CD4-positive, alpha-beta T cell treated with Interleukin-6 at 100 ng/mL for 8 hours (primary cell): ENCODE measurements at places on chromosomes 1 and 21.

- DNase-seq, result no peak
Measured at GRCh38 chr1:7549277-7550161, 221.6 kb upstream of the VAMP3 start.

- DNase-seq, result no peak
Measured at GRCh38 chr1:195872376-195872775, 735.9 kb downstream of the KCNT2 start.

DNA sequence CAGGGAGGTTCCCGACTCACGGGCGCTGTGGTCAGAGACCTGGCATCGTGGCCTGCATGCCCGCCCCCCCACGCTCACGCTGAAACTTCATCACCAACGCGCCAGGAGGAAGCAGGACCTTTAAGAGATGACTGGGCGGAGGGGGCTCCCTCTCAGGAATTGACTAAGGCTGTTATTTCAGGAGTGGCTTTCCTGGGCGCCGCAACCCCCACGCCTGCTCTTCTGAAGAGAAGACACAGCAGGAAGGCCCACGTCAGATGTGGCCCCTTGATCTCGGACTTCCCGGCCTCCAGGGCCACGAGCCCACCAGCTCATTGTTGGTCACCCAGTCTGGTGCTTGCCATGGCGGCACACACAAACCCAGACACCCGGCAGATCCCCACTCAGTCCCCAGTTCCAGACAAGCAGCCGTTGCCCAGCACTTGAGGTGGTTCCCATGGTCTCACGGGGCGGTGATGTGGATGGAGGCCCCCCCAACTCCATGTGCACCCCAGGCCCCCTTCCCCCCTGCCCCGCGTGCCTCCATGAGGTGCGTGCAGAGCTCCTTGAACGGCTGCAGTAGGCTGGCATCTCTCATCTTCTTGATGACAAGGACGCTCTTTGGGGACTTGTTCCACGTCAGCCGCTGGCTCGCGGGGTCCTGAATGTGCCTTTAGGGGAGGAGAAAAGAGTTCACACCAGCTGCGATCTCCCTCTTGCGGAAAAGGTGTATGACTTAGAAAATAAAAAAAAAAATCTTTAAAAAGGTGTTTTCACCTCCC lies 21.4 kb downstream of the NADK start:
- no peak for DNase-seq

DNA sequence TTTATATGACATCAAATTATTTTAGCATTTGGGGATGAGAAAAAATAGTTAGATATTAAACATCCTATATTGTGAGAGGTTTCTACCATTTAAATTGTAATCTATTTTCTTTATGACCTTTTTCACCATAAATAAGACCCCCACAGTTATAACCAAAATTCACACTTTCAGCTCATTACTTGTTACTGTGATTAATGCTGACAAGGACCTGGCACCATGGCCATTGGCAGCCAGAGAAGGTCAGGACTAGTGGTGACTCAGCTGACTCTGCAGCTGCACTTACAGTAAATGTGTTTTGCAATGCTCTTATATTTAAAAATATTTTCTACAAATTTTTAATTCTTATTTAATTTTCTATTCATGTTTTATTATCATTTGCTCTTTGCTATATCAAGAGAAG lies 133.3 kb upstream of the C1orf105 start:
- no peak for DNase-seq

GRCh38 chr1:26978901-26979300 lies 14.6 kb upstream of the TRNP1 start:
- no peak for DNase-seq

DNA sequence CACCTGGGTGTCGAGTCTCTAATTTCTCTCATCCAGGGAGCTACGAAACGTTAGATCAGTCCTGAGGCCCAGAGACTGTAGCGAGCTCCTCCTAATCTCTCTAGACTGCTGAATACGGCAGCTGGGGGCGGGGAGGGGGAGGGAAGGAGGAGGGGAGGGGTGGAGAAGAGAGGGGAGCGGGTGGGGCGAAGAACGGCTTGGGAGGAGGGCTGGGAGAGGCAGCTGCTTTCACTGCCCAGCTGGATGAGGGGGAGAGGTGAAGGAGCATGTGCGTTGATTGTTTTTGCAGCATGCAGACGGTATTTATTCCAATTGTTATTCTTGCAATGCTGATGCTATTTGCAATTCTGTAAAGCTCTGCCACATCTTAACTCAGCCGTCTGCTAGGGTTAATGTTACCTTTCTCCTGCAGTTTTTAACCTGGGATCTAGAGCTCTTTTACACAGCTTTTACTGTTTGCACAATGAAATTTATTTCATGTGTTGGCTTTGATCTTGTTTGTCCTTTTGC lies 790 bp downstream of the DNAJC6 start:
- DNase-seq, result no peak

DNA sequence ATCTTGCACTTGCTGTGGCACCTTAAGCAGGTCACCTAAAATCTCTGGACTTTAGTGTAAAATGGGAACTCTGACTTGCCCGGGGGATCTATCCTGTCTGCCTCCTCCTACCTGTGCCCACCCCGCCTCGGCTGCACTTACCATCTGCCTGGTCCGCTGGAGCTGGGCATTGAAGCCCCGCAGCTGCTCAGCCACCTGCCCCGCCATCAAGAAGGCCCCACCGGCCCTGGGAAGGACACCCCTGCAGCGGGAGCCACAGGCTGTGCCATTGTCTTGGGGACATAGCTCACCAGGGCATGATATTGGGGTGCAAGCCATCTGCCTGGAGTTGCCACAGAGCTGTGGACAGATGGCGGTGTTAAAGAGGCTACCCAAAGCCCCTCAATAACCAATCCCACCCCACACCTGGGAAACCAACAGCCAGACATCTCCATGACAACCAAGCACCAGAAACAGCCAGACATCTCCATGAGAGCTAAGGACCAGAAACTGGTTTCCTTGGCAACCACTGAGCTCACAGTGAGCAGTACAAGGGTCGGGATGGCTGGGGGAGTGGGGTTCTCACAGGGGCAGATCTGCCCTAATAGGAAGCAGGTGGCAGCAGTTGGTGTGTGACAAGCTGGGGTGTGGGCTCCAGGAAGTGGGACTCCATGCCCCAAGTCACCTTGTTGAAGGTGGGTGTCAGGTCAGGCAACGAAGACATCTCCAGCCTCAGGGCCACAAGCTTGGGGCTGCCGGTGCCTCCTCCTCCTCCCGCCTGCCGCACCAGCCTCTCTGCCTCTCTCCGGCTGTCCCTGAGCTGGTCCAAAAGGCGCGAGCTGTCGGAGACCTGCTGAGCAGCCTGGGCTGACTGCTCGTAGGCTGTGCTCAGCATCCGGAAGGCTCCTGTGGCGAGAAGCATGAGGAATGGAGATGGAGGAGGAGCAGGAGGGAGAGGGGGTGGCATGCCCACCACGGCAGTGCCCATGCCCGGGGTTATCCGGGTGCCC lies 29.1 kb downstream of the LAMB3 start:
- no peak for DNase-seq

DNA sequence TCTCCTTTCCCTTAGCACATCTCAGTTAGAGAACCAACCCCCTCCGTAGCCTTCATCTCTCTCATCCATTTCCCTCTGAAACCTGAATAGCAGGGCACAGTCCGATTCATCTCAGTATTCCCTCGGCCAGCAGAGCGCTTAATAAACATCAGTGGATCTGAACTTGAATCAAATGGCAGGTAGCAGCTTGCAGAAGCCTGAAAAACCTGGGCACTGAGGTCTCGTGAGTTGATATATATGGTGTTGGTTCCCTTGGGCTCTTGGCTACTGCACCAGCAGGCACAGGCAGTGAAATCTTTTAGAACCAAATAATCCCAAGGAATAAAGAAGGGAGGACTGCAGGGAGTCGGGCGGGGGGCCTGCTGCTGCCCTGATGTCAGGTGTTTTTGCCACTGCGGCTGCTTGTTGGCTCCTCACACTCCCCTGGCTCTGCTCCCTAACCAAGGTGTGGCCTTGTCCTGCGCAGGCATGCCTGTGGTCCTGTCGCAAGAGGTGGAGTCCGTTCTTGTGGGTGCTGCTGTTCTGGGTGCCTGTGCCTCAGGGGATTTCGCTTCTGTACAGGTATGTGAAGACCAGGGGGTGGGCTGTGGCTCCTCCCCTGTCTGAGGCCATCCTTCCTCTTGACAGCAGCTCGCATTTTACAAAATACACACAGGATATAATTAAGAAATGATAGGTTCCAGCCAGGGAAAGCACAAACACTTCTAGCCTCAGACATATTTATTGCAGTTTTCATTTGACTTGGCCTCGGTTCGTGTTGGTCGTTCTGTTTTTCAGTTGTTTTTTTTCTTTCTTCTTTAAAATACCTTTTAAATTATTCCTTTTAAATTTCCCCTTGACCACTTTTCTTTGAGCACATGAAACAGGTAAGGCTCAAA lies 140.9 kb upstream of the HOOK1 start:
- no peak for DNase-seq

GRCh38 chr1:33710967-33711366 lies 152.9 kb upstream of the HMGB4 start:
- no peak for DNase-seq

DNA sequence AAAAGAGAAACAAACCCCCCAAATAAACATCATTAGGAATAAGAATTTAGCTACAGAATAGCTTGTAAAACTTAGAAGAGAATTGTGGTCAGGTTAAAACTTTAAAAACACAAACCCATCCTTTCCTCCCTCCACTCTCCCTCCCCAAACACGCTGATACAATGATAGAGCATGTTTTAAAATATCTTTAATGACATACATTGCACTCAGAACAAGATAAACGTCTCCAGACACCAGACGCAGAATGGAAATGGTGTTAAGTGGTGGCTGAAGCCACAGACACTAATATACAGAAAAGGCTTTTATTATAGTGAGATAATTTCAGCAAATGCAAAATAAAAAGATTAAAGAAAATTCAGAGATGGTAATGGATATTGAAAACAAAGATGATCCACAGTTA lies 58.9 kb upstream of the SAMD13 start:
- DNase-seq, result no peak

DNA sequence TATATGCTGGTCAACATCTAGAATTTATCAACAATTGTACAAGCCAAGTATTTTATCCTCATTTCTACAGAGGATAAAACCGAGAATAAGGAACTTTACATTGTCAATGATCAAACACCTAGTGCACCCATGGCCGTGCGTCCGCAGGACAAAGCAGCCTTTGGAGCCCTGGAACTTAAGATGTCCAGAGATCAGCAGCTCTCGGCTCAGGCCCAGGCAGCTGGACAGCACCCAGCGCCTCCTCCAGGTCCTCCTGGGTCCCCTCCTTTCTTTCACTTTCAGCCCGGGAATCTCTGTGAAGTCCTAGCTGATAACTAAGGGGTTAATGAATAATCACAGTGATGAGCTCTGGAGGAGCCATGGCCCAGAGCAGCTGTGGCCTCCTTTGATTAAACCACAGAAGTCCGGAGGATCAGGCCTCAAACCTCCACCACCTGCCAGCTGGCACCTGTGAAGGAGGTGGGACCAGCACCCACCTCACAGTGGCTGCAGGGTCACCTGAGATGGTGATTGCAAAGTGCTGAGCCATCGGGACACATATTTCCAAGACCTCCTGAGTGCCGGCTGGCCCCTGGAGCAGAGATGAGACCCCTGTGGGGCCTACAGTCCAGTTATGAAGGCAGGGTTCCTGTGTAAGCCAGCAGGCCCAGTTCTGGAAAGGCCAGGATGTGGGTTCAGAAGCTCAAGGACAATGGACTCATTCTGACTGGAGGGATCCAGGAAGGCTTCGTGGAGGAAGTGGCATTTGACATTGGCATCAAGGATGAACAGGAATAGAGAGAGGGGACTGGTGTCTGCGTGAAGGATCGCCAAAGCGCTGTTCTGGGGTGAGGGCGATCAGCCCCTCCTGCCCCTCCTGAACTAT lies 11.6 kb upstream of the SAMD11 start:
- no peak for DNase-seq

GRCh38 chr1:194537521-194537920 lies 1351.1 kb upstream of the B3GALT2 start:
- no peak for DNase-seq

DNA sequence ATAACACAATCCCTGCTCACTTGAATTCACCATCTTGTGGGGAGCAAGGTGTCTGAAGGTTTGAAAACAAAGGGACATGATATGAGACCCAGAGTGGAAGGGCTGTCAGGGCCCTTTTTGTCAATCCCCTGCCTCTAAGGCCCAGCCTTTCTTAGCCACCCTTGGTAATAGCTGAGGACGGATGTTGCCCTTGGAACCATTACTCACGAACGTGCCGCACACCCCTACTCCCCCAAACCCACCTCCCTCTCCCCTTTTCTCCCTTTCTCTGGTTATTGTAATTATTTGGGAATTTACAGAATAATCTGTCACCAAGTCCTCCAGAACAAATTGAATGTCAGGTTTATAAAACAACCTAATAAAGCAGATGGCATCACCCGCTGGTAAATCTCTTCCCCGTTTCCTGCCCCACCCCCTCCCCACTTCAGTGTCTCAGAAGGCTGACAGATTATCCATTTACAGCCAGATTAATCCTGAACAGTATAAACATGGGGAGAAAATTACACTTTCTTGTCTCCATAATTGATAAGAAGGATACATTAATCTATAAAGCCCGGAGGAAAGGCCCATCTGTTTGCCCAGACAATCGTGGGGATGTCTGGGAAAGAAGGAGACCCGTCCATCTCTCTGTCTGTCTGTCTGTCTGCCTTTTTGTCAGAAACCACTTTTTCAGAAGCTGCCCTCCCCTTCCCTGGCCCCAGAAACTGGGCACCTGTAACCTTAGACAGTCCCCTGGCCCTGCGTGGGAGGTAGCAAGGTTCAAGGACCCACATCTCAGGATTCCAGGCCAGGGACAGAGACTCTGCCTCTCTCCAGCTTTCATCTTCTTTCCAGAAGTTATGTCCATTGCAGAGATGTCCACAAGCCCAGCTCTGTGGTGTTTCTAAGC lies 60.6 kb upstream of the CD34 start:
- no peak for DNase-seq

DNA sequence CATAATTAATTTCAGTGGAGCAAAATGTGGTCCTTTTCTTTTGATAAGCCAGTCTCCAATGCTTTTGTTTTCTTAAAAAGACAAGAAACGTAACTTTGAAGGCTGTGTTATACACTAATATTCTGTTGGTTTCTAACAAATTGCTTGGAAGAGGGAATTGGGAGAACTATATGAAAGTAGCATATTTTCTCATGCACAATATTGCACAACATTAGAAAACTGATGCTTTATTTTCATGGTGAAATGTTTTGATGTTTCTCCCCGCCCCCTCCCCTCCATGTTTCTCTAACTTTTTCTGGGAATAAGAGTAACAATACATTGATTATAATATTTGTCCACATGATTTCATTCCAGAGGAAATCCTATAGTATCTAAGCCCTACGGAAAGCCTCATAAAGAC lies 115.4 kb downstream of the OLFML2B start:
- DNase-seq, result no peak

GRCh38 chr1:184027826-184028695 lies 9.5 kb downstream of the COLGALT2 start:
- DNase-seq, result no peak

- DNase-seq, result no peak
Measured at GRCh38 chr21:31399591-31399990, 55.5 kb upstream of the TIAM1 start.

DNA sequence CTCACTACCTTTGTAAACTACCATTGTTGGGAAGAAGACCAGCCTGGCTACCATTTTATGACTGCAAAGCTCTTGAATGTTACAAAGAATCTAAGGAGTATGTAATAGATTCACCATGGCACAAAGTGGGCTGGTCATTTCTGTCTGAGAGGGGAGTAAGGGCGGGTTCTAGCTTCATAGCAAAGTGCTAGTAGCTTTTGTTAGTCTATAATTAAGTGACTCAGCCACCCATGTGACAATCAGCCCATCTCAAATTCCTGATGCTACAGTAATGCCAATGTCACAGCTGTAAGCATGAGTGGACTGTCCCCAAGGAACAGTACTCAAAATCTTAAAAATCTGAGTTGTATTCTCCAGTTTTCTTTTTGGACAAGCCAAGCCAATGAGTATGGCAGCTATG lies 15.4 kb upstream of the OTUD3 start:
- no peak for DNase-seq
